NB4 (cell line): ENCODE measurements at places on chromosomes 2 and 18.

DNA sequence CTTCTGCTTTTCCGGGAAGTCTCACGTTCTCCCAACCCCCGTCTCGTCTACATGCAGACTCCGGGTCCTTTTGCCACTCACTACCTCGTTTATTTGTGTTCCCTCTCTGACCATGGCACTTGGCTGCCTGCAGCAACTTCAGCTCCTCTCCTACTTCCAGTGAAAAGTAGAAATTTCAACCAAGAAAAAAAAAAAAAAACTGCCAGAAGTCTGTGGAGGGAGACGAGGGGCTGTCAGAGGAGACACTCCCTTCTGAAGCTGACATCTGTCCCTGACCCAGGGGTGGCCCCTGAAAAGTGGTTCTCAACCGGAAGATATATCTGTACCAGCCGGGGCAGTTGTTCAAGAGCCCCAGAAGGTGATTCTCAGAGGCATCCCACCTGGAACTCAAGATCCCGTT lies 742 bp upstream of the MYO5B start:
- DNase-seq, result no peak

- peak; percentile 95 for DNase-seq
Observed at GRCh38 chr2:222076973-222077690, 221.7 kb downstream of the PAX3 start.

DNA sequence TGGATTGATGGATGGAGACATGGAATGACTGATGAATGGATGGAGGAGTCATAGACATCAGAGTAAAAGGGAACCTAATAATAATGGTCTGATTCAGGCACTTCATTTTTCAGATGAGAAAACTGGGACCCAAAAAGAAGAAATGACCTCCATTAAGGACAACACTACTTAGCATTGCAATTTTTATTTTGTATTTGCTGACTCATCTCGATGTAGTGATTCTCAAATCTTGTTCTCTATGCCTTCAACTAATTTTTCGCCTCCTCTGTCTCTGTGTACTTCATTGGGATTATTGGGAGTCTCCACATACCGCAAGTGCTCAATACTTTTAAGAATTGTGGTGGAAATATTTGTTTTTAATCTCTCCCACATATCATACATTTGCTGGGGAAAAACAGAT lies 446.2 kb upstream of the FSHR start:
- no peak for DNase-seq

DNA sequence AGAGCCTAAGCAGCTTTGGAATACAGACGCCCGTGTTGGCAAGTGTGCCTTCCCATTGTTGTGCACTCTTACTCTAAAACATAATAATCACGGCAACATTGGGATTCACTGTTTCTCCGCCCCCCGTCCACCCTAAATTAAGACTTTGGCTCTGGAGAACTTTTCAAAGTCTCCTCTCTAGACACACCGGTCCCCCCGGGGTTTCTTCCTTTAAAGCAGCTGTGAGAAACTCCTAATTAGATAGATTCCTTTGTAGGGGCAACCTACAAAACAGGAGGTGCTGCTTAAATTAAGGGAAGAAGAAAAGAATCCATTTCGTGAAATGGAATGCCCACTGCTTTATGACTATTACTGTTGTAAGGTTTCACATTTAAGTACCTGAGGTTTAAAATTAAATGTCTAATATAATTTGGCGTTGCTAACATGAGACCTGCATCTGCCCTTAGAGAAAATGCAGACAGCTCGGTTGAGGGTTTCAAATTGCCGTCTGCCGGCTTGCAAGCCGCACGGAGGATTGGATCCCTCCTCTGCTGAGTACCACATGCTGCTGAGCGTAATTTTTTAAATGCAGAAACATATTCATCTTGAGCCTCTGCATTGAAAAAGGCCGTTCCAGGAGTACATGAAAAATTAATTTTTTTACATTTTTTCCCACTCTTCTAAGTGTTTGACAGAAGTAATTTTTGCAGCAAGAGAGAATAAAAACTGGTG lies 233.3 kb downstream of the GBX2 start:
- no peak for DNase-seq

DNA sequence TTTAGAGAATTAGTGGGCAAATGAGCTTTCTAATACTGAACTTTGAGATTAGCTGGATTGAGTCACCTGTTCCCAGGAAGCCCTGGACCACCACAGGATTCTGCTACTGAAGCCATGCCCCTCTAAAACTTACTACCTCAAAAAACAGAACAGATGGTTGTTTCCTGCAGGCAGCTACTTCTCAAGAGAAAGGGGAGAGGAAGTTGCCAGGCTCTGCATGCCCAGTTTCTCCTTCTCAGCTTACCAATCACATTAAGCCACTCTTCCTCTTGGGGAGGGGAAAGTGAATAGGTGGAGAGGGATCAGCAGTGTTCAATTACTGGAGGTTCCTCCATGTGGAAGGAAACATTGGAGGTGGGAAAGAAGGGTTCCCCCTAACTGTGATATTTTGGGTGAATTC lies 24.9 kb upstream of the C1GALT1C1L start:
- DNase-seq, result peak; percentile 35

- no peak for DNase-seq
Observed at GRCh38 chr2:102000813-102001766, 9.3 kb downstream of the IL1R2 start.

DNA sequence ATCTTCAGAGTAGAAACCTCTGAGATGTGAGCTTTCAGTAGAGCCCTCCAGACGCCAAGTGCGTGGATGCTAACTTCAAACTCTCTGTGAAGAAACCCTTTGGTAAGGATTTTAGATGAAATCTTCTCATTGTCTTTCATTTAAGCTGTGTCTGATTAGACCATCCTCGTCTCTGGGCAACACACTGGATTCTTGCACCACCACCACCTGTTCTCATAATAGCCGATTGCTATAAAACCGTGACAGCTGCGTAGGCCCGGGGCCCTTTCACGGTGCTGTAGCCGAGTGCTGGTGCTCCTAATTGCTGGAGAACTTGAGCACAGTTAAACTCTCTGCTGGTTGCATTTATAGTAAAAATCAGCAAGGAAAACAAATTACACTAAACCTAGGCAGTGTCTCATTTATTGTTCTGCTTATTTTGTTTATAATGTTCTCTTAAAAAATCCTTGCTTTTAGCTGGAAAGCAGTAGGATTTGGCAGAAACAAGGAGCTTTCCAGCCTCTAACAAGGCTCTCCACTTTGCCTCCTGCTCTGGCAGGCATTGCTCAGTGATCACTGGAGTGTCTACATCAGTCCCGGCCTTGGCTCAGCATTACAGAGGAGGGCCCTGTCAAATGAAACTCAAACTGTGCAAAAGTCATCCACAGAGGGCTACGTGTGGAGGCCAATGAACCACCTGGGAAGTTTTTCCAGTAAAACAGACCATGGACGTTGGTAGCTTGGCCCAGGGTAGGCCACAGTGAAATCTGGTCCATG lies 40.9 kb upstream of the MBP start:
- no peak for DNase-seq

GRCh38 chr2:119013671-119014070 lies 71.7 kb downstream of the MARCO start:
- peak; percentile 23 for DNase-seq

- DNase-seq, result no peak
Observed at GRCh38 chr2:66437691-66438497, 3.0 kb downstream of the MEIS1 start.

GRCh38 chr2:150320608-150321007 lies 166.9 kb downstream of the RND3 start:
- DNase-seq, result no peak

- no peak for DNase-seq
Observed at GRCh38 chr2:221514305-221515040, 57.6 kb downstream of the EPHA4 start.

GRCh38 chr18:76202322-76202721 lies 292.7 kb downstream of the ZNF516 start:
- DNase-seq, result no peak

GRCh38 chr2:6506859-6507258 lies 358.8 kb downstream of the CMPK2 start:
- no peak for DNase-seq

- peak; percentile 73 for DNase-seq
Observed at GRCh38 chr18:58781627-58782194, 83.0 kb upstream of the ZNF532 start.

- no peak for DNase-seq
Observed at GRCh38 chr18:68992719-68993482, 195.0 kb downstream of the CCDC102B start.

- no peak for DNase-seq
Observed at GRCh38 chr2:151670846-151671597, 63.3 kb downstream of the NEB start.

GRCh38 chr2:185335879-185336278 lies 402.7 kb upstream of the FSIP2 start:
- no peak for DNase-seq

- no peak for DNase-seq
Observed at GRCh38 chr18:65906621-65907034, 155.8 kb downstream of the CDH7 start.

DNA sequence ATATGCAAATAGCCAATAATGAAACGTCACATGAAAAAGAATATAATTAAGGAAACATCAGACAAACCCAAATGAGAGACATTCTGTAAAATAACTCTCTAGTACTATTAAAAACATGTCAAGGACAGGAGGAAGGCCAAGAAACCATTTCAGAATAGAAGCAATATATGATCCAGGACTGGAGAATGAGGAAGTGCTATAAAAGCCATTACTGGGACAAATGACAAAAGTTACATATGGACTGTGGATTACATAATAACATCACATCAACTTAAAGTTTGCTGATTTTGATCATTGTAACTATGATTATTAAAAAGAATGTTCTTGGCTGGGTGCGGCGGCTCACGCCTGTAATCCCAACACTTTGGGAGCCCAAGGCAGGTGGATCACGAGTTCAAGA lies 81.3 kb downstream of the CRACDL start:
- peak; percentile 46 for DNase-seq

DNA sequence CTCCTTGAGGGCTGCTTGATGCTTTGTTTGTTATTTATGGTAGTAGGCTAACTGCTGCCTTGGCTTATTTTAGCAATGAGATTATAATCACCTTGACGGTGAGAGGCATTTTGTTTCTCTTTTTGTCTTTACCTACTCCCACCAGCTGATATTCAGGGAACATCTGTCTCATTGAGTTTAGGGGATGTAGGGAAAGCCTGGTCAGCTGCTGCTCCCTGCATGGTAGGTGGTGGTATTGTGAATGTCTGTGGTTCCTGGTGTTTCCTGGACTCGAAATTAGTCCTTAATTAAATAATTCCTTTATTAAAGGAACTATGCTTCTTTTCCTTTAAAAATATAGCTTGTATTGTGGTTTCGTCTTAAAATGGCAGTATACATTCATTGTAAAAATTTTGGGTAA lies 77.8 kb downstream of the ADAM23 start:
- no peak for DNase-seq

- DNase-seq, result no peak
Observed at GRCh38 chr2:159449504-159450124, 163.1 kb upstream of the WDSUB1 start.

DNA sequence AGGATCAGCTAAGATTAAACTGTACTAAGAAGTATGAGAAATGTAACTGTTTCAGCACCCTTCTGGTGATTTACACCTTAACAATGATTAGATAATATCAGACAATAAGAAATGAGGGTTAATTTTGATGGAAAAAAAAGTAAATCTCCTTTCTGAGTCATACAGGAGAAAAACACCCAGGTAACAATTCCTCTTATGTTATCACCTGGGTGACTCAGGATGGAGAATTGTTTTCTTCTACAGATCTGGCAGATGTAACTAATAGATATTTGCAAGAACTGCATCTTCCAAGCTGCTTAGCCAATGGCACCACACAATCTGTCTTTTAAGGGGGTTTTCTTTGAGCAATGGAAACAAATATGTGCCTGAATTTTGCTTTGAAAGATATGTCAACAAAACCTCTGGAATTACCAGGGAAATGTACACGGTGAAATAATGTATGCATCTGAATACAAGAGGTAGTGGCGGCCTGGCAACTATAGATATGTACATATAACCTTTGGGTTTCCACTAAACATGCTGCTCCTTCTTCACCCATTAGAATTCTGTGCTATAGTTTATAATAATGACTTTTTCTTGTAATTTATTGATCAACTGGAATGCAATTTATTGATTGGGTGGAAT lies 407.9 kb downstream of the CPS1 start:
- no peak for DNase-seq

DNA sequence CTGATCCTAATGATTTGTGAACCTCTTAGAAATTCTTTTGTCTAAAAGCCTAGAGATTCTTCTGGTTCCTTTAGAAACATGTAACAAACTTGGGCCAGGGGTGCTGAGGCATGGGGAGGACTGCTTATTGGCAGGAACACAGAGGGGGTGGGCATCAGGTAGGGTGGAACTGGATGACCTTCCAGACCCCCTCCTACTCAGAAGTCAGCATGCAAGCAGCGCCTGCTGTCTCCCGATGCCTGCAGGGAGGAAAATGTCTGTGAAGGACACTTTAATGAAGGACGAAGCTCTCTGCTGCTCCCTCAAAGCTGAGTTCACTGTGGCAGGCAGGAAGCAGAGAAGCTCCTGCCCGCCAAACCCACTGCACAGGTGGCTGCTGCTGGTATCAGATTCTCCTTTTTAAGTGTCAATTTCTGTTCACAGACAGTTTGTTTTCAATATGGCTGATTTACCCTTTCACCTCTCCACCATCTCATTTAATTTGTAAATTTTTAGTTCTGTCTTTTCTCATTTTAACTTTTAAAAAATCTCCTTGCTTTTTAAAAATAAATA lies 19.4 kb downstream of the COA5 start:
- DNase-seq, result no peak

DNA sequence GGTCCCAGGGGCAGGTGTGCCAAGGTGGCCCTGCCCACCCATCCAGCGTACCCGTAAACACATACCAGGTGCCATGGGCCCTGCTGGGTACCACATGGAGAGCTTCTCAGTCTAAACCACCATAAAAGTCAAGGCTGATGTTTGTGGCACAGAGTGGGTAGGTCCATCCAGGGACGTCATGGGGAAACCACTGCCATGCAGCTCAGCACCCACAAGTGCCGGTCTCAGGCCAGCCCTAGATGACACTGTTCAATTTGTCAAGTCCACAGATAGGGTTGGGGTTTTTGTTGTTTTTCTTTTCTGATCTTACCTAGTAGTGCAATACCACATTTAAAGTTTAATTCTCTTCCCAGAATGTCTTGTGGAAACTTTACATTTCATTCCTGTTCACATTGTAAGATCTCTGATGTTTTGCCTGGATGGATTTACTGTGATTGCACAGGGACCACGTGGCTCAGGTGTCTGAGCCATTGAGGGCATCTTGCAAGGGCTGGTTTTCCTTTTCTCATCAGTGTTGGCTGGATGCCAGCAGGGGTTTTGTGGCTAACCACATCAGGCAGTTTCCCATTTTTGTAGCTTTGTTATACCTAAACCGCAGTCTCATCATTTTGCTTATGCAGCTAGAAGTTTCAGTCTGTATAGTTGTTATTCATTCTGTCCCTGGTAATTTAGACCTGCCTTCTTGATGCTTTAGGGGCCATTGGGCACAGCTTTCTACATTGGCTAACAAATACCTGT lies 64.7 kb downstream of the STK25 start:
- peak; percentile 93 for DNase-seq
